ENCODE measurements at places on chromosomes 11 and 22. TPM values are rescaled to one million over a fixed set of nuclear protein-coding genes. Genes with fewer than 3 reads are reported as not detected.

OR52E8 gene
- total RNA-seq: not detected

DCPS gene
- 1.8 TPM for total RNA-seq

LUZP2 gene
- total RNA-seq: not detected

- H3K36me3 ChIP-seq: no peaks in the 10 kb centered on the region
- no peak overlapping the region for H3K4me3 ChIP-seq
- no peak overlapping the region for H3K27ac ChIP-seq
Measured at GRCh38 chr11:131064373-131064991, 148.2 kb upstream of the SNX19 start.

GRCh38 chr22:45996241-45997076 is 19.5 kb upstream of the WNT7B start:
- peaks cover 64% of the 10 kb centered on the region for H3K4me1 ChIP-seq
- H3K27ac ChIP-seq: peak overlapping the region; percentile 85
- H3K4me3 ChIP-seq: no peak overlapping the region
- H3K27me3 ChIP-seq: no peaks in the 10 kb centered on the region

DNA sequence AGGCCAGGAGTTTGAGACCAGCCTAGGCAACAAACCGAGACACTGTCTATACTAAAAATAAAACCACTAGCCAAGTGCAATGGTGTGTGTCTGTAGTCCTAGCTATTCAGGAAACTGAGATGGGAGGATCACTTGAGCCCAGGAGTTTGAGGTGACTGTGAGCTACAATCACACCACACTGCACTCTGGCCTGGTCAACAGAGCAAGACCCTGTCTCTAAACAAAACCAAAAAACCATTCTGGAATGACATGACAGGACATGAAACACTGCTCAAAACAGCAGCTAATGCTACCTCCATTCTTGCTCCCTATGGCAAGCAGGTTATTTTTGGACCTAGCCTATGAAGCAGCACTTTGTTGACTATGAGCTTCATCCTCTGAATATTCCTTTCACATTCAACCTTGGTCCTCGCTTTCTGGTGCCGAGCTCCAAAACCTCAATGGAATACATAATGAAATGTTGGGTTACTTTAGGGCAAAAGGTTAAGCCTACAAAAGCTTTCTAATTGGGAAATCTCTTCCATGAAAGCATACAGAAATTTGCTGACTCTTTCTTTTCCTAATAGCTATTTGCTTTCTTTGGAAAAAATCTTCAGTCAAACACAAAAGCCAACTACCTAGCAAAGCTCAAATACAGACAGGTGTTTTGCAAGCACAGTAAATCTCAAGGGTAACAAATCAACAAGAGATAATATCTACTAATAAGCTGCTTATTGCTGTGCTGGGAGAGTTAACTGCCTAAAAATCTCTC is 21.1 kb downstream of the SIK3 start:
- H3K27me3 ChIP-seq: no peaks in the 10 kb centered on the region
- no peak for DNase-seq
- no peaks in the 10 kb centered on the region for H3K36me3 ChIP-seq
- peaks cover 37% of the 10 kb centered on the region for H3K4me1 ChIP-seq

- no peaks in the 10 kb centered on the region for H3K36me3 ChIP-seq
- no peak overlapping the region for H3K27ac ChIP-seq
- H3K4me1 ChIP-seq: peaks cover 35% of the 10 kb centered on the region
- DNase-seq: peak; percentile 75
- peak overlapping the region; percentile 40 for H3K4me3 ChIP-seq
Measured at GRCh38 chr22:19723983-19724827, 866 bp downstream of the GP1BB start.

All from stomach (tissue), 19 donors.